ENCODE measurements at places on chromosomes 13 and 19.

DNA sequence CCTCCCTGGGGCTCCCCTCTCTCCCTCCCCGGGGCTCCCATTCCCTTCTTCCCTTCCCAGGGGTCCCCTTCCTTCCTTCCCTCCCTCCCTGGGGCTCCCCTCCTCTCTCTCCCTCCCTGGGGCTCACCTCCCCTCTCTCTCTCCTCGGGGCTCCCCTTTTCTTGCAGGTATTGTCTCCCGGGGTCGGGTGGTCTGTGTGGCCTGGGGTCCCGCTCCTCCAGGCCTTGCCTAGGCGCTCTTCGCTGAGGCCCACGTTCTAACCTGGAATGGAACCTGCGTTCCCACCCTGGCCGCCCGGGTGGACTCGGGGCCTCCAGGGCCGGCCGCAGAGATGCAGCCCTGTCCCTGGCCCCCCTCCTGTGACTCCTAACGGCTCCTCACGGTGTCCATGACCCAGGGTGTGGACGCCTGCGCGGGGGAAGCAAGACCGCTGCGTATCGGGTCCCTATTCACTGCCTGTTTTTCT is 940 bp upstream of the DCUN1D2 start:
- DNase-seq: no peak

DNA sequence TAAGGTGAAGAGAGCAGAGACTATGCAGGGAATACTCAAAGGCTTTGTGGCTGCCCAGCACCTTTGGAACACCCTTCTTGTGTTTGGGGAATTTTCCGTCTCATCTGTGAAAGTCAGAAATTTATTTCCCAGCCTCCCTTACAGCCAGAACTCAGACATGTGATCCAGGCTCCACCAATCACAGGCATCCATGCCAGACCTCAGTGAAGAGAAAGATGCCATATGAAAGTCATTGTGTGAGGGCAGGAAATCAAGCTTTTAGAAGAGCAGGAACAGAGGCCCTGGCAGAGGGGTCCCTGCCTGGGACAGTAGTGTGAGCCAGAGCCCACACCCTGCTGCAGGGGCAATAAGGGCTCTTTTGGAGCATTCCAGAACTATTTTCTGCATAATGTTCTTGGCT is 12.1 kb downstream of the CCDC70 start:
- DNase-seq: no peak

DNA sequence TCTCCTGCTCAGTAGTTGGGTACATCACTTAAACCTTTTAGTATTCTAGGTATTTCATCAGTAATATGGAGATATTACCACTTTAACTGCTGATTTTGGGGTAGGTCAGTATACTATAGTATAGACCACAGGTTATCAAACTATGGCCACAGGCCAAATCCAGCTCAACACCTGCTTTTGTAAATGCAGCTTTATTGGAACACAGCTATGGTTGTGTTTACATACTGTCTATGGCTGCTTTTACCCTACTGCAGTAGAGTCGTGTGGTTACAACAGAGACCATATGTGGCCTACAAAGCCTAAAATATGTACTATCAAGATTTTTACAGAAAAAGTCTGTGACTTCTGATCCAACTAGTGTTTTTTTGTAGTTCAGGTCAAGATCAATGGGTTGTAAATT is 10.3 kb downstream of the COG6 start:
- DNase-seq: no peak

DNA sequence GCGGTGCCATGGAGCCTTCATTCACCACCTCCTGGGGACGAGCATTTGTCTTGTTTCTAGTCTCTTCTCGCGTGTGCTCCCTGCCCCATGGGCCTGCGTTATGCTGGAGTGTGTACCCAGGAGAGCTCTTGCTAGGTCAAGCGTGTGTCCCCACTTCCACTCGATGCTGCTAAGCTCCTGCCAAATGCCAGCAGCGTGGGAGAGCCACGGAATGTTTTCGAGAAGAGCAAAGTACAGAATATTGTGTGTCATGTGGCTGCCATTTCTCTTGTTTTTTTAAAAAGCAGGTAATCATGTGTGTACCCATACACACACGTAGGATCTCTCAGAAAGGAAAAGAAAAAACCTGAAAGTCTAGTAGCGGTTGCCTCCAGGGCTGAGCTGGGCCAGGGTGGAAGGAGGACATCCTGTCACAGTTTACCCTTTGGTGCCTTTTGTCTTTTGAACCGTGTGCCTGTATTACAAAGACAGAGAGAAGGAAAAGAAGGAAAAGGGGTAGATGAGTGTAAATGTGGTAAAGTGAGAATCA is 28.6 kb downstream of the PAK4 start:
- DNase-seq: no peak

DNA sequence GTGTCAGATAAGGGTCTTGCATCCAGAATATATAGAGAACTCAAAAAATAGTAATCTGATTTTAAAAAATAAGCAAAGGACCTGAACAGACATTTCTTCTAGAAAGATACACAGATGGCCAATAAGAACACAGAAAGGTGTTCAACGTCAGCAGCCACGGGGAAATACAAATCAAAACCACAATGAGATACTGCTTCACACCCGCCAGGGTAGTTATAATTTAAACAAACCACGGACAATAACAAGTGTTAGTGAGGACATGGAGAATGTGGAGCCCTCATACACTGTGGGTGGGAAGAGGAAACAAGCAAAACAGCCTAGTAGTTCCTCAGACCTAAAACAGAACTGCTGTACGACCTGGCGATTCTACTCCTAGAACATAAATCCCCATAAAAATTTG is 26.7 kb upstream of the NAPA start:
- DNase-seq: no peak

DNA sequence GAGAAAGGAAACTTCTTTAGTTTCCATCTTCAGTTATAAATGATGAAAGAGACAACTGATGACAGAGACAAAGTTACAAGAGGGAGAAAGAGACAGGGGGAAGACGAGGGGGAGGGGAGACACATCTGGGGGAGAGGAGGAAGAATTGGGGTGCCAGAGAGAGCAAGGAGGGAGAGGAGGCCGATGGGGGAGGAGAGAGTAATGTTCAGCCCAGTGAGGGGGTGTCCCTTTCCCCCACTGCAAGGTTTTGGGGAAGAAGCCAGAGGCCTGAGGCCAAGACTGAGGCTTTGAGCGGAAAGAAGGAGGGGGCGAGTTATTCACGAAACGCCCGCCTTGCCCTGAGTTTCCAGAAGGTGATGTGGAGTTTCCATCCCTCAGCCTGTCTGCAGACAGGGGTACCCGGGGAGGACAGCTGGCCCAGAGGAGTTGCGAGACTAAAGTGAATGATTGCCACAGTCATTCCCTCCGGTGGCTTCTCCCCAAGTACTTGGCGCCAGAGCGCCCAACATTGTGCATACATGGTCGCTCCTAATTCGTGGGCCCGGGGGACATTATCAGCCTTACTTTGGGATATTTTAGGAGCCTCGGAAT is 558 bp upstream of the PPAN start:
- DNase-seq: peak; percentile 58

GRCh38 chr19:16969135-16969534 is 57.5 kb downstream of the CPAMD8 start:
- no peak for DNase-seq

GRCh38 chr13:43389983-43390382 is 366.6 kb downstream of the DNAJC15 start:
- no peak for DNase-seq

- no peak for DNase-seq
Measured at GRCh38 chr19:53898636-53899341, 10.3 kb upstream of the CACNG7 start.

DNA sequence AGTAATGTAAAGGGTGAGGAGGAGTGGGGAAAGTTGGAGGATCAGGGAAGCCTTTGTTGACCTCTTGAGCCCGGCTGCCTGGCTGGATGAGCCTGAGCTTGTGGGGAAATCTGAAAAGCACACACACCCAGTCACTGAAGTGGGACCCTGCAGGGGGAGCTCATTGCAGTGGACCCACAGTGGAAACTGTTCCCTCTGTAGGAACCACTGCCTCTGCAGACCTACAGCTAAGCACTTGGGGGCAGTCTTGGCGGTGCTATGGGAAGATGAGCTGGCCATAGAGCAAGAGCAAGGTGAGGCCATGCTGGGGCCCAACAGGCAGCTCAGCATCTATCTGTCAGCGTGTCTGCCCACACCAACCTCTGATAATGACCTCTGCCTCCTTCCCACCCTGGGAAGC is 294.8 kb downstream of the TSHZ3 start:
- DNase-seq: no peak

DNA sequence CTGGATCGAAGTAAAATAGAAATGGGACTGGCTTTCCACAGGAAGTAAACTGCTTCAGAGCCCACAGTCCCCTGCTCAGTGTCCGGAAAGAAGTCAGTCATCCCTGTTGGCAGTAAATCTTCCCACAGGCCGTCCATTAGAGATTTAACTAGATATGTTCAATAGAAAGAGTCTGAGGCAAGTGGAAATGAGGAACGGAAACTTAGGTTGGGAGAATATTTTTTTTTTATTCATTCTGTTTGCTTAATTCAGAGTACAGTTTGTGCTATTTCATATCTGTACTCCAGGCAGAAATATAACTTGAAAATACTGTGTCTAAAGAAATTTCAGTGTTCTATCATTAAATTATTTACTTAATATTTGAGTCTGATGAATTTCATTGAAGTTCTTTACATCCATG is 22.7 kb downstream of the SLC25A15 start:
- DNase-seq: no peak

DNA sequence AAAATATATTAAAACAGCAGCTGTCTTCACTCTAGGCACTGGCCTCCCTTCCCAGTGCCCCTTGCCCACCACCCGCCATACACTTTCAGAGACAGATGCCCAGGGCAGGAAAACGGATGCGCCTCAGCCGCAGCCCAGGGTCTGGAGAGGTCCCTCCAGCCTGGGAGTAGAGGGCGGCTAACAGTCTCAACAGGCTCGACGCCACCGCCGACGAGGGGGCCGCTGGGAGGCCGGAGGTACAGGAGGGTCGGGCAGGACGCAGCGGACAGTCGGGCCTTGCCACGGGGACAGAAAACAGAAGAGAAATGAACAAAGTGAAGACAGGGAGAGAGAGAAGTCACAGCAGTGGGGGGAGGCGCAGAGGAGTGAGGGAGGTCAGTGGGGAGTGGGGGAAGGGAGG is 27.1 kb downstream of the C19orf47 start:
- no peak for DNase-seq

DNA sequence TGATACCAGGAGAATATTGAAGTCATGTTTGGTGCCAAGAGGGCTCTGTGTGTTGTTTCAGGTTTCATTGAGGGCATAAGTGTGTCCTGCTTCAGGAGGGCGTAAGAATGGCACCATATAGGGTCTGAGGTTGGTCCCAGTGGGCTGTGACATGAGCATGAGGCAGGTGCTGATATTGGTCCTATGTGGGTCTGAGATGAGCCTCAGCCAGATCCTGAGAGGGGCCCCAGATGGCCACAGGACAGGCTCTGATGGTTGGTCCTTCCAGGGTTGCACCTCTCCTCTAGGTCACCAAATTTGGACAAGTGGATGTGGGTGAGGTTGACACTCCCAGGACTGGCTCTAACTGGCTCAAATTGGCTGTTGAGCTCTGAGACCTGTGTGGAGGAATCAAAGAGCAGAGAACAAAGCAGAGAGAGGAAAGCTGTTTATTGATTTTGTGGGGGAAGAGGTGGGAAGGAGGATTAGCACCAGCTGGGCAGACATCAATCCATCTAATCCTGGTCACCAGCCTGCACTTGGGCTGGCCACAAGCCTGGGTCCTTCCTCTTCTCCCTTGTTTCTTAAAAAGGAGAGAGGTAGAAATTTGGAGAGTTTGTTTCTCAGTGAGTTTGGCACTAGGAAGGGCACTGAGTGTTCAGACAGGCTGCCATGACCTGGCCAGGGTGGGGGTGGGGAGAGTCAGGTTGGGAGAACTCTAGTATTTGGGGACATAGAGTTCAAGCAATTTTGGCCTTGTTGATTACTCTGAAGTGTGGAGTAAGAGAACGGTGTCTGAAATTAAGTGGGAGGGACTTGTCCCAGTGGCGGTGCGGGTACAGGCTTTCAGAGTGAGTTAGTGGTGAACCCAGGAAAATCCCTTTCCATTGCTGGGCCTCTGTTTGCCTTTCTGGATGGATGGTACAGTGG is 38.7 kb downstream of the CYP2B6 start:
- DNase-seq: no peak

- no peak for DNase-seq
Measured at GRCh38 chr13:63449550-63449949, 2033.9 kb upstream of the PCDH20 start.

GRCh38 chr13:59247171-59247570 is 916.6 kb downstream of the DIAPH3 start:
- DNase-seq: no peak

GRCh38 chr19:28417361-28417760 is 795.6 kb downstream of the UQCRFS1 start:
- DNase-seq: no peak

- no peak for DNase-seq
Measured at GRCh38 chr13:38703255-38703654, 16.4 kb downstream of the FREM2 start.

DNA sequence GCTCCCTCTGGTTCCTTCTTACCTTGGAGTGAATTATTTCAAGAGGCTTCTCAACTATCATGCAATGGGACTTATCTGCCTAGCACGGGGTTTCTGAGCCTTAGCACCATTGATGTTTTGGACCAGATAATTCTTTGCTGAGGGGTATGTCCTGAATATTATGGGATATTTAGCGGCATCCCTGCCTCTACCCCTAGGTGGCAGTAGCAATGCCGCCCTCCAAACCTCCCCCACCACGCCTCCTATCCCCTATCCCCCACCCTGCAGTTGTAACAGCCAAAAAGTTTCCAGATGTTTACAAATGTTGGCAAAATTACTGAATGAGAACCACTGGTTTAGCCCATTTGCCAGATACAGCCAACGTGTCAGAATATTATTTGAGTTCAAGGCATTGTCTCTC is 125.5 kb downstream of the POSTN start:
- DNase-seq: no peak

DNA sequence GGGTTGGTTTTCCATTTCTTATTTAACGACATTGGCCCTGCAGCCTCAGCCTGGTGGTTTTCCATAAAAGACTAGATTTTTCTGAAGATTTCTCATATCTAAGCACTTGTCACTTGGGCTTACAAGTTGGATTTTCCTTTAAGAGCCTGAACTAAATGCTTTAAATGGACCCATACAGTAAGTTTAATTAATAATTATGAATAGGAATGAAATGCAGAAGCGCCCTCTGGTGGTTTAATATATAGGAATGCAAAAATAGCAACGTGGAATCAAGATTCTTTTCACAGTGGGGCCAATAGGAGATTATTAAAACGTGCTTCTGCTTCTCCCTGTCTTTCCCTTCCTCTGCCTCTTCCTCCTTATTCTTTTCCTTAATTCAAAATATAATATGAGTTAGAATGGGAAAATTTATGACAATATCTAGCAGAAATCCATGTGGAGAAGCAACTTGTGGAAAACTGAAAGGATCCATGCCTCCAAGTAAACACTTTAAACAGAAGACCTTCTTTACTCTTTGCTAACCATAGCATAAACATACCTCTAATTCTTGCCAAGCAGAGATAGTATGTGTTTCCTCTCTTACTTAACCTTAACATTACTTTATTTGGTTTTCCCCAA is 324.0 kb downstream of the GPC5 start:
- DNase-seq: no peak

GRCh38 chr19:44755219-44755618 is 6.7 kb downstream of the BCL3 start:
- DNase-seq: no peak
